ENCODE measurements at places on chromosomes 4 and X.

DNA sequence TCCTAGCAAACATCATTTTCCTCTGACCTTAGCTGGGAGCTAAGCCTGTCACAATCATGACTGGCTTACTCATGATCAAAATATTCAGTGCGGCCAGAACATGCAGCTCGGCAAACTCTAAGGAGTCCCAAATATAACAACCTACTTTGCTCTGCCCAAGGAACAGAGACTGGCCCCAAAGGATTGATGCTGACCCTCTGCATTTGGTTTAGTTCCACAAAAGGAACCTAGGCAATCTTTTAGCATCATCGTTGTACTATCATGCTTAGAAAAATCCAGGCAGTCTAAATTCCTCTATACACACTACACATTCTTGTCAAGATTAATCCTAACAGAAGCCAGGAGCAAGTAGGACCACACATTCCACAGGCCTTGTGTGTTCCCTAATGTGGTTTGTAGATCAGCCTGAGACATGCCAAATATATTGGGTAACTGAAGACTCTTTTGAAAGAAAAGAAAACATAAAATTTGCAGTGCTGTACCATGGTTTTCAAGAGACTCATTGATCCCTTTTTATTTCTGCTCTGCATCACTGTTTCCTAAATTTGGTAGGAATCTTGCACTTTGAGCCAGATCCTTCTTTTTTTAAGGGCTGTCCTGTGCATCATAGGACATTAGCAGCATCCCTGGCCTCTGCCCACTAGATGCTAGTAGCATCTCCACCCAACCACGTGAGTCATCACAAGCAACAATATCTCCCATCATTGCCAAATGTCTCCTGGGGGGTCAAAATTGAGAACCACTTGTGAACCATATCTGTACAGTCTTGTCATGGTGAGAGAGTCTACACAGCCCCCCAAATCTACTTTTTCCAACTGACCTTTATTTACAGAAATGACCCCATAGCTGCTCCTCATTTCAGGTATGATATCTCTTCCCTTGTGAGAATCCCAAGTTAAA is 17.6 kb upstream of the CC2D2A start:
- DNase-seq = no peak

GRCh38 chrX:100895365-100896075 is 21.4 kb upstream of the NOX1 start:
- peak; percentile 63 for DNase-seq

GRCh38 chrX:150569155-150569477 is 695 bp downstream of the MTM1 start:
- DNase-seq = no peak

GRCh38 chr4:141229408-141230101 is 8.9 kb downstream of the ZNF330 start:
- DNase-seq = no peak

DNA sequence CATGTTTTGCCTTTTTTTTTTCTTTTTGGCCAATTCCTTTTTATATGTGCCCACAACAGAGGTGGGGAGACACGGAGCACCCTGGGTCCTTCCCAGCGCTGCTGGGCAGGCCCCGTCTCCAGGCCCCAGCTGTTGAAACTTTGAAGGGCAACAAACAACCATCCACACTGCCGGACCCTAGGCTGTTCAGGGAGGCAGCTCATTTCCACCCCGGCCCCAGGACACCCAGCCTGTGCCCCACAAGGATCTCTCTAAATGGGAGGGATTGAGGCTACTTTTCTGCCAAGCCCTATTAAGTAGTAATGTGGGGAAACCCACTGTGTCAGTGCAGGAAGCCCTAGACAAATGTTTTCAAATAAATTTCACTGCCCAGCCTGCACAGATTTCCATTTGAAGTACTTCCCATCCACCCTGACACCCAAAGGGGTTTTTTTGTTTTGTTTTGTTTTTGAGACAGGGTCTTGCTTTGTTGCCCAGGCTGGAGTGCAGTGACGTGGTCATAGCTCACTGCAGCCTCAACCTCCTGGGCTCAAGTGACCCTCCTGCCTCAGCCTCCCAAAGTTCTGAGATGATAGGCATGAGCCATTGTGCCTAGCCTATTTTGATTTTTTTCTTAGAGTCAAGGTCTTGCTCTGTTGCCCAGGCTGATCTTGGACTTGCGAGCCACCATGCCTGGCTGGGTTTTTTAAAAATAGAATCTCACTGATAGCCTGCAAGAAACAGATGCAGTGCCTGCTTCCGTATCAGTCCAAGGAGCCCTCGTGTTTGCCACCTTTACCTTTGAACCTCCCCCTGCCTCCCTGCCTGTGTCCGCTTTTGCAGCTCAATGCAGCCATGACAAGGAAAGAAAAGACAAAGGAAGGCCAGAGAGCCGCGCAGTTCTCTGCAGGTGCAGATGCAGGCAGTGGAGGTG is 13.4 kb upstream of the CLCN4 start:
- no peak for DNase-seq

DNA sequence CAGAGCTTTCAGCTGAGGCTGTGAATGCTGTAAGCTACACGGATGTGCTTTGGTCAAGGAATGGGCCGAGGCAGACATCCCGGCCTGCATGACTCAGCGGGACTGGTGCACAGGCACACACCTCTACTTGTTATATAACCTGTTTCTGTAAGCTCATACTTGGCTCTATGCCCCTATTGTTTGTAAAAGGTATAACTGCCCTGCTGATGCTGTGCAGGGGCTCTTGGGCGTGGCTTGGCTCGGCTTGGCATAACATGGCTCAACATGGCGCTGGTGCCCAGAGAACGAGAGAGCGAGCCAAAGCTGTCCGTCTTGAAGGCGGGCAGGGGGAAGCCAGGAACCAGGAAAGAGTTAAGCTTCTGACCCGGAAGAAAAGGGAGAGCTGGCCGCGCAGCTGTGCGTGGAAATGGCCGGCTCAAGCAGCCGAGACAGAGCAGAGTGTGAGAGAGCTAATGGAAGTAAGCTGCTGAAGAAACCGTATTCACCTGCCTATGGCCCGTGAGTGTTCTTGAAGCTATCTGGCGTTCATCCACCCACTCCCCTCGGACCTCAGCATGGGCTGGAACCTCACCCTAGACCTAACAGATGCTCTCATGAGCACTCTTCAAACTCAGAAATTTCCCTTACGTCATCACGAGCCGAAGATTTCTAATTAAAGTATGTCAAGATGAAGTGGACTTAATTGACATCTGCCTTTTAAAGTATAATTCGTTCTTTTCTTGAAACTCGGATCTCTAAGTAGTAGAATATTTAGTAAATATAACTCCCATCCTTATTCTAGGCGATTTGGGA is 286.3 kb upstream of the AGA start:
- DNase-seq = peak; percentile 5

DNA sequence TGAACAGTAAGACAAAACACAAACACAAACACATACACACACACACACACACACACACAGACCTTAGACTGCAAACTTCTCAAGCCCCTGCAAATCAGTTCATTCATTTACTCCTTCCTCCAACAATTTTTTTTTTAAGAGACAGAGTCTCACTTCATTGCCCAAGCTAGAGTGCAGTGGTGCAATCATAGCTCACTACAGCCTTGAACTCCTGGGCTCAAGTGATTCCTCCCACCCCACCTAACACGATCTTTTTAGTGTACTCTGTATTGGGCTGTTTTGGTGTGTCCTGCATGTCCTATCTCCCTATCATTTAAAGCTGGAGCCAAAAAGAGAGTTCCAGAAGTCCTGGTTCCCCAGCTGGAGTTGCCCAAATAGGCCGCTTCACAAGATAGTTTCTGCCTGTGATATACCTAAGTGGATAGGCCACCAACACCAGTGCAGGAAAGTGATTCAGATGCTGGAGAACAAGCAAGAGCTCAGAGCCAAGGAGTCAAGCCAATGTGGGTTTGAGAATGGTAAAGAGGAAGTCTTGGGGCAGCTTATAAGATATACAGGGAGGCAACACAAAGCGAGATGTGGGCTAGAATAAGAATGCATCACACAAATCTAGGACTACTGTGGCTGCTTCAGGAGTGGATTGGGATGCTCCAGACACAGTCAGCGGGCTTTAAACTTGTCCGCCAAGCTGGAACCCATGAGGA is 85.4 kb upstream of the RAPGEF2 start:
- DNase-seq = no peak

DNA sequence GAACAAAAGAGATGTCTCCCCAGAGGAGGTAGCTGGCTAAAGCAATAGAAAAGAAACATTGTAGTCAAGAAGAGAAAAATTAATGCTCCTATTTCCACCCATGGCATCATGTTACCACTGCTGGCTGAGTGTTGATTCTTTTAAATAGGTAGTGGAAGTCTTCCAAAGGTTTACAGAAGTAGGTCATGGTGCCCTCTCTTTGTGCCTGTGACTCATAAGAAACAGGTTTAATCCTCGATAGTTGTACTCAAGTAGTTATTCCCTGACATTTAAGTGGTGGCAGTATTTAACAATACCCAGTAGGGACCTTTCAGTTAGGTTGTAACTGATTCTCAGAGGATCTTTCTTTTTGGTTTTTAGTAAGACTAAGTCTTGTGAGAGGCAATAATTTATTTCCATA is 247.8 kb downstream of the TEX13A start:
- DNase-seq = no peak

- DNase-seq = no peak
Measured at GRCh38 chr4:2333356-2333841, 71.5 kb upstream of the MXD4 start.

DNA sequence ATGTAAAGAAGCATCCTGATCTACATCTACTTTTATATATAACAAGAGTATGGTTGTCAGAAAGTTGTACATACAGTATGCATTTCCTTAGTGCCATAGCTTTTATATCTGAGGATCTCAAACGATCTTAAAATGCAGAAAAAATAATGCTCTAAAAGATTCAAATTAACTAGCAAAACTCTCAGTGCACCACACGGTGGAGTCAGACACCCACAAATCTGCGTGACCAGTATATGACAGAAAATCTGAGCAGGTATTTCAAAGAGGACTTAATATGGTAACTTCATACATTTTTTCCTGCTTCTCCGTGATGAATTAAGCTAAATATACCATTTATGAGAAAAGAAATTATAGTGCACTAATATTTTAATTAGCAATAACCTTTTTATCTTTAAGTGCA is 803.0 kb downstream of the DMD start:
- peak; percentile 22 for DNase-seq

DNA sequence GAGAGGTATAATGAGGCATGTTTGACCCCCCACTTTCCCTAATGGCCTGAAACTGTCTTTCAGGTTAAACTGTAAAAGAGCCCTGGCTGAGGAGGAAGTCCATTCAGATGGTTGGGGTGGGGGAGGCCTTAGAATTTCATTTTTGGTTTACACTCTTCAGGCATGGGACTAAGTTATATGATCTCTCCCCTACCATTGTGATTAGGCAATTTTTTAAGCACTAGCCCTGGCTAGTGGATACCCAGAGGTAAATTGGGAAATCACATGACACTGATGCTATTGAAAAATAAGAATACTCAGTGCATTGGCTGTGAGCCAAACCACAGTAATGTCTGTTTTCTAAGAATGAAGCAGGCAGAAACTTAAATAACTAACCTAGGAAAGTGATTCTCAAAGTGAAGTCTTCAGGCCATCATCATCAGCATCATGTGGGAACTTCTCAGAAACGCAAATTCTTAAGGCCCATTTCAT is 149.7 kb downstream of the RRAGB start:
- DNase-seq = no peak

GRCh38 chrX:105221374-105221773 is 880 bp upstream of the TEX13A start:
- DNase-seq = peak; percentile 1

GRCh38 chrX:53048169-53049126 is at the start of gene GPR173:
Gene GPR173 (plus strand): TSS chrX:53048789. CDS start chrX:53076622, 27,833 bp downstream.
- peak; percentile 68 for DNase-seq

DNA sequence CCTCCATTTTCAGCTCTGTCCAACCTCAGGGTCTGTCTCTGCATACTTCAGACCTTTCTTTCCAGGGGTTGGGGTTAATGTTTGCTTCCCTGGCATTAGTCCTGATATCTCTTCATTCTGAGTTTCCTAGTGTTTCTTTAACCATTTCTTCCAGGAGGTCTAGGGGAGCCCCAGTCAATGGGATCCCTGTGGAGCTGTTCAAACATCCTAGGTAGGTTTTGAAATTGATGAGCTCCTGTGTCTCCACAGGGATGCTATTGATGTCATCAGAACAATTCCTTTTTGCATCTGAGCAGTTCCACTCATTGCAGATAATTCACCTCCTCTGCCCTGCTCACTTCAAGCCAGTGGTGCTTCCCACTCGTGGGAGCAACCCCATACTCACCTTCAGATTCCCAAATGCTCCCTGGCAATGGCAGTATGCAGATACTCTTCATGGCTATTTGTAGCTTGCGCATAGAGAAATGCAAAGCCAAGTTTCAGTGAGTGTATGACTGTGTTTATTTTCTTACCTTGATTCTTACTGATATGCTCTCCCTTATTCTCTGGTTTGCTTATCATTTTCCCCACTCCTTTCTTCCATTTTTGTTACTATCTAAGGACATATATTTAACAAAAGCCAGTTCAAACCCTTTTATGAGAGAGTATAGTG is 33.7 kb upstream of the LIMCH1 start:
- DNase-seq = peak; percentile 30

DNA sequence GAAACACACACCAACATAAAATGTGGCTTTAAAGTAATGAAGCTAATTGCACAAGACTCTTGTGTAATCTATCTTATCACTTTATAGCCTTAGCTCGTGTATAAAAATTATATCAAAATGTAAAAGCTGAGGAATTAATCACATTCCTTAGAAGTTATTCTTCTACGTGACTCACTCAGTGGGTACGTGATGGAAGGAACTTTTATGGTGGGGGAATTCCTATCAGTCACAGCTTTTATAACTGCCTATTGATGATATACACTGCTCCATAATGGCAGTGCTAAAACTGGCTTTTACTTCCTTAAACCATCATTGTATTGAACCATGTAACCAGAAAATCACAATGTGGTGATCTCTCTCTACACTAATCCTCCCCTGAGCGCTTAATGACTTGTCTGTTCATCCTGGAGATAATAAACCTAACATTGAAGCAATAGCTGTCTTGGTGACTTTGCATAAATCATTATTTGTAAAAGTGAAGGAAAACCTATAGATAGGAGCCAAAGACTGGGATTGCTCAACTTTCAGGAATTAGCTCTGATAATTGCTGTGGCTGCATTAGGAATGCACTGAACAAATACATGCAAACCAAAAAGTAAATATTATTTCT is 276.7 kb downstream of the GBA3 start:
- DNase-seq = no peak

DNA sequence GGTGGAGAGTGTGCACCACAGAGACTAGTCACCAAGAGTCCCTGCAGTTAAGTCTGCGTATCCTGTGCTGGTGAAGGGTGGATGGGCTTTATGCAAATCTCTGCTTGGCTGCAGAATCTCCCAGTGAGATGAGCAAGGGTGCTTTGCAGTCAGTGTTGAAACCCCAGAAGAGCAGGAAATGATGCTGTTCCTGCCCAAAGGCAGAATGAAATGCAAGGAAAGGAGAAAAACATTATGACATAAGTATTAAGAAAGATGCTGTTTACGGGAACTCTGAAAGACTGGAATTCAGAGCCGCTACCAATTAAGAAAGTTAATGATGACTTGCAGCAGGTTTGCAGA is 25.4 kb upstream of the ACSL1 start:
- no peak for DNase-seq

GRCh38 chrX:13667919-13668318 is 15.0 kb downstream of the TCEANC start:
- no peak for DNase-seq

Data from mesendoderm (in vitro differentiated cells).